Hematopoietic multipotent progenitor cell (in vitro differentiated cells): ENCODE measurements at places on chromosomes 5 and 9. TPM values are rescaled to one million over a fixed set of nuclear protein-coding genes. Genes with fewer than 3 reads are reported as not detected.

Gene EIF4E1B
- not detected for total RNA-seq

Gene HSPA5
- 153 TPM for total RNA-seq

Gene TLR4
- total RNA-seq, result 2.2 TPM

Gene OR1J2
- 0.27 TPM for total RNA-seq

Gene ARHGEF39
- total RNA-seq, result 1.3 TPM

Gene SPRY4
- total RNA-seq, result 1.3 TPM

Gene NEUROG1
- not detected for total RNA-seq

Gene SURF6
- total RNA-seq, result 19.4 TPM

Gene CEL
- total RNA-seq, result 1.3 TPM

Gene SPINK7
- not detected for total RNA-seq

Gene WDR31
- 3.2 TPM for total RNA-seq

Gene DOLK
- total RNA-seq, result 14.0 TPM

Gene ECSCR
- total RNA-seq, result not detected

Gene BTNL8
- under 0.01 TPM for total RNA-seq

Gene ZNF483
- total RNA-seq, result 1.1 TPM

Gene IRX2
- total RNA-seq, result under 0.01 TPM

Gene GRXCR2
- not detected for total RNA-seq

Gene GM2A
- 23.4 TPM for total RNA-seq

Gene C9orf78
- 19.4 TPM for total RNA-seq

Gene PRKAA1
- 27.5 TPM for total RNA-seq

Gene TRIP13
- 4.8 TPM for total RNA-seq

Gene SPATA31C1
- total RNA-seq, result under 0.01 TPM

Gene LCN9
- total RNA-seq, result not detected

Gene TUSC1
- 14.3 TPM for total RNA-seq

Gene BAAT
- not detected for total RNA-seq

Gene ENTR1
- total RNA-seq, result 28.0 TPM

Gene SLC36A2
- under 0.01 TPM for total RNA-seq

Gene MARCOL
- total RNA-seq, result not detected

Gene TNFAIP8
- 66.0 TPM for total RNA-seq

Gene CD72
- 6.7 TPM for total RNA-seq

Gene C9orf153
- 0.81 TPM for total RNA-seq

Gene LCN1
- not detected for total RNA-seq

Gene MACIR
- total RNA-seq, result 11.3 TPM

Gene SLC46A2
- total RNA-seq, result under 0.01 TPM

Gene ADGRV1
- 0.27 TPM for total RNA-seq

Gene PCDHB14
- total RNA-seq, result under 0.01 TPM

Gene DMRT3
- total RNA-seq, result under 0.01 TPM

Gene NREP
- total RNA-seq, result 67.3 TPM

Gene ZNF608
- 5.9 TPM for total RNA-seq

Gene GFI1B
- total RNA-seq, result 72.4 TPM

Gene ARL14EPL
- not detected for total RNA-seq

Gene FSTL4
- under 0.01 TPM for total RNA-seq

Gene MOB3B
- total RNA-seq, result 0.54 TPM

Gene ITK
- total RNA-seq, result 0.27 TPM

Gene CTSV
- total RNA-seq, result under 0.01 TPM

Gene PROB1
- 2.4 TPM for total RNA-seq

Gene TLX3
- not detected for total RNA-seq

Gene GTF3C5
- total RNA-seq, result 76.2 TPM

Gene GLRA1
- total RNA-seq, result not detected

Gene THOC3
- 66.8 TPM for total RNA-seq
